ENCODE measurements at places on chromosomes 5 and 9.

- DNase-seq: no peak
These were observed 34.6 kb upstream of the COL15A1 start for GRCh38 chr9:98908897-98909634.

GRCh38 chr5:105978011-105978410 is 1692.7 kb downstream of the EFNA5 start:
- no peak for DNase-seq

- DNase-seq: no peak
These were observed 306.1 kb downstream of the KIAA0825 start for GRCh38 chr5:94312298-94312697.

- no peak for DNase-seq
These were observed 11.6 kb downstream of the DIPK1B start for GRCh38 chr9:136723989-136724388.

- DNase-seq: no peak
These were observed 99.8 kb upstream of the SSBP2 start for GRCh38 chr5:81850501-81851357.

GRCh38 chr5:138909734-138910133 is 34.6 kb upstream of the LRRTM2 start:
- no peak for DNase-seq

DNA sequence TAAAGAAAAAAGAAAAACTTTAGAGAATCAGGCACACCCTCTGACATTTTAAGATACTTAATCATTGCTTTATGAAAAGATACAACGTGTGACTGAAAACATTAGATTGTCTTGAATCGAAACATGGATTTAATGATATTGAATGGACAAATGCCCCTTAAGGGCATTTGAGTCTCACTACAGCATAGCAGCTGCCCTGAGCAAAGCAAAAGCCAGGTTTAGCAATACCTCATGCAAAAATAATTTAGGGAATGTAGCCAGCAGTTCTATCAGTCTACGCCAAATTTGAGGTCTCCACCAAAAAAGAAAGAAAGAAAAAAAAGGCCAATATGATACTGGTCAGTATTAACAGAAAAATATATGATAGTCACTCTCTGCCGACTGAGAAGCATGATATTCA is 56.6 kb upstream of the LMNB1 start:
- no peak for DNase-seq

- no peak for DNase-seq
These were observed 99.2 kb upstream of the IL6ST start for GRCh38 chr5:56093970-56094369.

DNA sequence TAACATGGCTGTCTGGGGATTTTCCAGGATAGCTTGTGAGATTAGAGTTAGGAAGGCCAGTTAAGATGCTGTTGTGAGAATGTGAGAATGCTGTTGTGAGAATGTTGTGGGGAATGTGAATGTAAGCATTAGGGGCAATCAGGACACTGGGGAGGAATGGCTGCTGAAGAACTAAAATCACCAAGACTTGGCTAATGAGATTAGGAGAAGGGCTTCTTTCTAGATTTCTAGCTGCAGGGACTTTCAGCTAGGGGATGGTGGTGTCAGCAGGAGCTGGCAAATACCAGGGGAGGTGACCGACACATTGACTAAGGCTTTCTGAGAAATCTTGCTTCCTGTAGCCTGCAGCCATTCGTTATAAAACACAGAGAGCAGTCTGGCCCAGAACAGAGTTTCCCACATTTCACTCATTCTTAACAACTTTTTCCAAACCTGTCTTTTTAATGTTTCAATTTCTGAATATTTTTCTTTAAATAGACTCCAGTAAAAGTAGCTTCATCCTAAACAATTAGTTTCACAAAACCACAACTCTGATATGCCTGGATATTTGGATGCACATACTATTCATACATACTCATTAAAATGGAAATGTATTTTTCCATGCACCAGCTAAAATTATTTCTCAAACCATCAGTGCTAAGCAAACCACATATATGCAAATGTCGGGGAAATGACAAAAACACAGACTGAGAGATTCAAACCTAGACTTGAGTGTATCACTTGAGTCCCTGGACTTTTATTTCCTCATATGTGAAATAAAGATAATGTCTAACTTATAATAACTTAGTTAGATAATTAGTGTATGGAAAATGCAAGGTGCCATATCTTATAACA is 89.3 kb upstream of the TNC start:
- DNase-seq: no peak

GRCh38 chr5:96668725-96669124 is 6.5 kb downstream of the CAST start:
- DNase-seq: no peak

DNA sequence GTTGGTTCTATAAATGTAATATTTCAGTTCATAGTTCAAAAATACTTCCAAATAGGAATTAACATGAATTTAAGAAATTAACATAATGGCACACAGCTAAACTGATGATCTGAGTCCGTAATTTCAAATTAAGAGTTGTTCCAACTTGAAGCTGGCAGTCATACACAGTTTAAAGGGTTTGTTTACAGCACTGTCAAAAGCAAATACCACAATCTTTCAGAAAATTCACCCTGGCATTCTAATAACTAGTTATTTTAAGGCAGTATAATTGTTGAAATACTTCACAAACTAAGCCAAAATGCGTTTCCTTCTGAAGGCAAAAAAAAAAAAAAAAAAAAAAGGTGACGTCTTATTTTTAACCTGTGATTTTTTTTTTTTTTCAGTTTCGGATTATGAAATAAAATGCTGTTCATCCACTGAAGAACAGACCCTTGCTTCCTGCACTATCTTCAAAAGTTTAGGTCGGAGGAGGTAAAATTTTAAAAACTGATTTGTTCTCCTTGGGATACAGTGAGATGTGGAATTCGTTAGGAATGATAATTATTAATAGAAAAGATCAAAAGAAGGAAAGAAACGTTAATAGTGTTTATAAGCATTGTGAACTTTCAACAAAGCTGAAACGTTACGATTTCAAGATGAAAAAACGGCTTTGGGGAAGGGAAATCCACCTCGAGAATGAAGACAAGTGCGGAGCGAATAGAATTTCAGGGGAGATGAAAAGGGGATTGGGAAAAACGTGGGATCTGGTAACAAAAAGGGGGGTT is 850 bp downstream of the IL6ST start:
- no peak for DNase-seq

- no peak for DNase-seq
These were observed 46.5 kb upstream of the FAT2 start for GRCh38 chr5:151637676-151638075.

DNA sequence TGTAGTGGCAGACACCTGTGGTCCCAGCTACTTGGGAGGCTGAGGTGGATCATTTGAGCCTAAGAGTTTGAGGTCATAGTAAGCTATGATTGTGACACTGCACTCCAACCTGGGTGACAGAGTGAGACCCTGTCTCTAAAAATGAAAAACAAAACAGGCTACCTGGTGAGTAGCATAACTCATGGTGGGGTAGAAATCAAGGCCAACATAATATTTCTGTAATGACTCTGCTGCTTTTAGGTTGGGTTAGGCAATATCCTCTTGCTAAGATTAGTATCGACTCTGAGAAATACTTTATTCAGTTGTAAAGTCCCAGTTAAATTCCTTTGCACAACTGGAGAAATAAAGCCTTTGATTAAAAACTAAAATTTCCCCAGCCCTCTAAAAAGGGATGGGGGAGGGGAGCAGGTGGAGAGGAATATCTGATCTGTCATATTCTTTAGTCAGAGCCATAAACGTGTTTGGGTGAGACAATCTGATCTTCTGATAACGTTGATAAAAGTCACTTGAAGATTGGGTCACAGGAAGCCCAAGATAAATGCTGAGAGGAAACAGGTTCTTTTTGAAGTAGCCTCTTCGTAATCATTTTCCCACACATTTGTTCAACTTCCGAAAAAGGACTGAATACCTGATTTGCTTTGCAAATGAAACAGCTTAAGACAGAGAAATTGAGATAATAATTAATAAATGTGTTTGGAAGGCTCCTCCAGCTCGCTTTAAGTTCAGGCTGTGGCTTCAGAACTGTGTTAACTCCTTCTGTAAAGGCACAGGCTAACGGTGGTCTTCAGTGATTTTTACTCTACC is 14.9 kb downstream of the IL4 start:
- DNase-seq: no peak

DNA sequence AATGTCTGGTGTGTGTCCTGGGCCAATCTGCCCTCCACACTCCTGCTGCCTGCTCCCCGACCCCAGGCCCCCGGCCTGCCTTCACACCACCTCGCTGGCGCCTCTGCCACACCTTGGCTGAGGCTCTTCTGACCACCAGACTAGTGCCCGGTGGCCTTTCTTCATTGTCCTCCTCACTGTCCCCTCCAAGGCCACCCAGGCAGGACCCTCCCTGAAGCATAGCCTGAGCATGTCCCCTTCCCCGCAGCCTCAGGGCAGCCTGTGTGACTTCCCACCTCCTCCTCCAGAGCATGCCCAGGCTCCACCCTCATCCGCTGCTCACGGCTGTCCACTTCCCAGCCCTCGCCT is 154.6 kb downstream of the OLFM1 start:
- DNase-seq: no peak

GRCh38 chr5:113447498-113448050 is 12.8 kb upstream of the TSSK1B start:
- no peak for DNase-seq

DNA sequence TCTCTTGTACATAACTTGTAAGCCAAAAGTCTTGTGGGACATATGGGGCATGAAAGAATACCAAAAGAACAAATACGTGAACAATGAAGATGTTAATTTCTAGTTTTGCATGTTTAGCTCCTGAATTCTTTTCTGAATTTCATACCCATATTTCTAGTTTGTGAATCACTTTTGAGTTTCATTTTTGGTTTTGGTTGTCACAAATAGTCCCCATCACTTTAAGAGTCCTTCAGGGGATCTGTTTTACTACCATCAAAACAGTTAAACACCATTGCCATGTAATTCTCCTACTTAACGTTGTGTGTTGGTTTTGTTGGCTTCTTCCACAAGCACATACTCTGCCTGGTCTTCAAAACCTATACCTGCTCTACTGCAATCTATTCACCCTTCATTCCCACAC is 27.0 kb downstream of the VCAN start:
- DNase-seq: no peak

Measured in stimulated activated CD8-positive, alpha-beta memory T cell treated with anti-CD3 and anti-CD28 coated beads, Interleukin-2, amount 100 ng/mL, for 48 hours (primary cell).